ENCODE measurements at places on chromosomes 16 and 17. TPM values are rescaled to one million over a fixed set of nuclear protein-coding genes. Genes with fewer than 3 reads are reported as not detected.

The EZH1 gene
- total RNA-seq: 31.9 TPM

The EFNB3 gene
- not detected for total RNA-seq

The UBFD1 gene
- total RNA-seq: 54.6 TPM

The GFOD2 gene
- 8.2 TPM for total RNA-seq

The PRSS53 gene
- 4.1 TPM for total RNA-seq

The CD79B gene
- 24.3 TPM for total RNA-seq
